ENCODE measurements at places on chromosomes 5 and 9.

DNA sequence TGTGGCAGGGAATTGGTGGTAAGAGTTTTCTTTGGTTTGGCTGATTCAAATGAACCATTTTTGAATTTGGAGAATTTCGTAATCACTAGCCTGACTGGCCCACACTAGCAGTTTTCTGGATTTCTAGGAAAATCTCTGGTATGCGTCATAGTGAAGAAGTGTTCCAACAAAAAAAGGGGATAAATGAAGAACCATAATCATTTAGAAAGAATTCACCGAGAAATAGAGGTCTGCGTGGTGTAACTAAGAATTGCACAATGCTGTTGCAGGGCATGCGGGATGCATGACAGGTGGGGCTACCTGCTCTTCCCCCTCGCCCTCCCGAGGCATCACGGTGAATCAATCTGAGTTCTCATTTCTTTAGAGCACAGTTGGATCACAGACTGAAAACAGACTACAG is 232.3 kb upstream of the PAPPA start:
- DNase-seq: no peak

DNA sequence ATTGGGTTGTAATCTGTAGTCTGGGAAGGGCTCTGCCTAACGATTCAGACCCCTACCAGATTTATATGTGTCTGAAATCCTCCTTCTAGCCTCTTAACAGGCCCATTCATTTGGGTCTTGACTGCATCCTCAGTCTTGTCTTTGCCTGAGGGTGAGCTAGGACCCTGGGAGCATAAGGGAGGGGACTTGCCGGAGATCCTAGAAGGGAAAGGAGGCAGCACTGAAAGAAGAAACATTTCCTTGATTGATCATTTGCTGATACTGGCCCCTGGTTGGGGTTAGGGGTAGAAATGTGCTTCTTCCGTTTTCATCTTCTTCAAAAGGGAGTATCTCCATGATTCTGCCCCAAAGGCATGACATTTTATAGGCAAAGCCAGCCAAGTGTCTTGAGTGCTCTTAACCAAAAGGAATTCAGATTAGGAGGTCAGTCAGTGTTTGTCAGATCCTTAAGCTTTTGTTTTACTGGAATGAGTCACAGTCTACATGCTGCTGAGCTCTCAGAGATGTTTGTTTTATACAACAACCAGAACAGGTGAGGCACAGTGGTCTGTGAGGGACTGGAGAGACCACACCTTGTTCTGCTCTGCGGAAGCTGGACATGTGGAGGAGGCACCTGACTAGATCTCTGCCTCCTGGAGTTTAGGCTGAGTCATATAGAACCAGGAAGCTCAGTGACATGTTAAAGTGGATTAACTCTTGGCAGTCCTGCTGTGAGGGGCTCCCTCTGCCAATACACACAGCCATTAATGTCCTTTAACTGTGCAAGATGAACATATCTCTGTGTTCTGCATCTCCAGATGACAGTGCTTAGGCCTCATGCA is 37.7 kb downstream of the PCDHAC2 start:
- no peak for DNase-seq

- DNase-seq: no peak
Measured at GRCh38 chr5:177511181-177511580, 1.6 kb upstream of the DOK3 start.

- no peak for DNase-seq
Measured at GRCh38 chr9:36913393-36914211, 120.5 kb downstream of the PAX5 start.

GRCh38 chr9:115596021-115596745 is 478.2 kb upstream of the TNC start:
- no peak for DNase-seq

GRCh38 chr9:128042043-128042442 is 25.1 kb downstream of the NAIF1 start:
- DNase-seq: no peak

- DNase-seq: peak; percentile 42
Measured at GRCh38 chr9:20620650-20621470, 1.4 kb downstream of the MLLT3 start.

GRCh38 chr5:10328323-10328722 is 20.6 kb upstream of the CMBL start:
- no peak for DNase-seq

DNA sequence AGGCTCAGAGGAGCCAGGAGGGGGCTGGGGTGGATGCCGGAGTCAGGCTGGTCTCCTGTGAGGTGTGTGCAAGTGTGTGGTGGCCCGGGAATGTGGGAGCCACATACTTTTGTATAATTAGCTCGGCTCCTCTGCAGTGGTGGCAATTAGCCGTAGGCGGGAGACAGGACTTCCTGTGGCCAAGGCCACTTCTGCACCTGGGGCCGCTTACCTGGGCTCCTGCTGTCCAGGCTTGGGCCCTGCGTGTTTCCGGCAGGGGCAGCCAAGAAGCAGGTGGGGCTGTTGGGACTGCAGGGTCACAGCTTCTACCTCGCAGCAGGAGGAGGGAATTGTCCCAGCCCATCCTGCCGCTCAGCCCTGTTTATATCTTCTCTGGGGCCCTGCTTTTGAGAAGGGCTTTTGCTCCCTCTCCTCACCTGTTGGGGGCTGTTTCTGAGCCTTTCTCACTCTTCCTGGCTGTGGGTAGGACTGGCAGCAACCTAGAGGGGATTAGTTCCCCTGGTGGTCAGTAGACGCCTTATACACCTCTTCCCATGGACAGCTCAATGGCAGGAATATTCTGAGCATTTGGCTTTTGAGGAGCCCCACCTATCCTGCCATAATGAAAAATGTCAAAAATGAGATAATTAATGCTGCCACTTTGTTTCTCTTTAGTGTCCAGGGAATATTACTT is 145.4 kb upstream of the PITX1 start:
- DNase-seq: no peak

DNA sequence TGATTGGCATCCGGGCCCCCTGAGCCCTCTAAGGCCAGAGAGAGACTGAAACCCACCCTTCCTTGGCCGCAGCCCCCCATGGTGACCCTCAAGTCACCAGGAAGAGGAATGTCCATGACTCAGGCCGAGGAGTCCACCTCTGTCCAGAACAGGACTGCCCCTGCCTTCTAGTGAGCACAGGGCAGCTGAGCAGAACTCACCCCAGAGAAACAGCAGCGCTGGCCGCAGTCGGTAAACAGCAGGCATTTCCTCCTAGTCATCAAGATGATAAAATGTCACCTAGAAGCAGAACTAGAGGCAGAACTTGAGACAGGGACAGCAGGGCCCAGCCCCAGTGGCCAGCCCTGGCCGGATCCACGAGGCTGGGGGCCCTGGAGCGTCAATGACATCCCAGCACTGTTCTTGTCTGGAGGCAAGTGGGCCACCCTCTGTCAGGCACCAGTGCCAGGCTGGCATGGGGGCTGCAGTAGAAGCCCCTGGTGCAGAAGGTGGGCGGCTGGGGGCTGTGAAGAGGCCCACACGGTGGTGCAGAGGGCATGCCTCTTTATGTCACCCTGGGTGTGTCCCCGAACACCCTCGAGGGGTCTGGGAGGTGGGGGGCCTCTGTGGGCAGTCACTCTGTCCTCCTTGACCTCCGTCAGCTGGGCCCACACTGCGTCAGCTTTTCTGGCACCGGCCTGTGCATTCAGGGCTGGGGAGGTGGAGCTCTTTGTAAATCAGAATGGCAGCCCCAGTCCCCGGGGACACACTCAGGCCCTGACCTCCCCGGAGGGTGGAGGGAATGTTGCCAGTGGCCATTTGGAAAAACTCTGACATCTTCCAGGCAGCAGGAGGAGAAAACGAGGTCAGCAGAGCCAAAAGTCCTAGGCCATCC is 83.0 kb downstream of the NTNG2 start:
- no peak for DNase-seq

DNA sequence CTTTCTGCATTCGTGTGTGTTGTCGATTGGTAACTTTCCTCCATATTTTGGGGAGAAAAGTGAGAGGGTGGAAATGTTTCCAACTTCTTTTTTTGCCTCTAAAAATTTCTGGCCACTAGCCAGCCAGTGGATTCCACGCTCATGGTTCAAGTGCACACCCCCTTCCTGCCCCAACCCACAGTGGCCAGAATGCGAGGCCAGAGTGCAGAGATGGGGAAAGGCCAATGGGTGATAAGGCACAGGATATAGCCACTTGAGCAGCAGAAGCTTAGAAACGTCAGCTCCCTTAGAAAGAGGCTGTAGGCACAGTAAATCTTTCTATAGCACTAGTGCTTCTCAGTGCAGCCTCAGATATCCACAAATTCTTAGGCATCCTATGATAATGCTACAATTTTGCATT is 75.8 kb upstream of the ADRB2 start:
- no peak for DNase-seq

GRCh38 chr9:14690948-14691730 is 2.1 kb downstream of the ZDHHC21 start:
- DNase-seq: no peak

- no peak for DNase-seq
Measured at GRCh38 chr9:68574150-68574549, 33.5 kb upstream of the TMEM252 start.

- DNase-seq: no peak
Measured at GRCh38 chr5:84494453-84494852, 109.8 kb upstream of the EDIL3 start.

DNA sequence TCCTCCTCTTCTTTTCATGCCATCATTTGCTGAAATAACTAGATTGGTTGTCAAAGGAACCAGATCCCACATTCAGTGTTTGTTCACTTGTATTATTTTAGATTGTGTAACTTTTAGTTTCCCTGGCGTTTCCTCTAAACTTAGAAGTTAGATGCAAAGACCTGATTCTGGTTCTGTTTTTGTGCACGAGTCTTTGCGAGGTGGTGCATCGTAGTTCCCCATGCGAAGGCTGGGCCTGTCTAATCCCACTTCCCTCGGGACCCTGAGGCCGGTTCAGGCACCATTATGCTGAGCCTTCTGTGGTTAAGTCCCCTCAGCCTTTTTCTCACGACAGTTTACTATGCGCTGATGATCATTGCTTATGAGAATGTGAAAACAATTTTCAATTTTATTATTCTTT is 219.1 kb upstream of the OTULINL start:
- DNase-seq: no peak

DNA sequence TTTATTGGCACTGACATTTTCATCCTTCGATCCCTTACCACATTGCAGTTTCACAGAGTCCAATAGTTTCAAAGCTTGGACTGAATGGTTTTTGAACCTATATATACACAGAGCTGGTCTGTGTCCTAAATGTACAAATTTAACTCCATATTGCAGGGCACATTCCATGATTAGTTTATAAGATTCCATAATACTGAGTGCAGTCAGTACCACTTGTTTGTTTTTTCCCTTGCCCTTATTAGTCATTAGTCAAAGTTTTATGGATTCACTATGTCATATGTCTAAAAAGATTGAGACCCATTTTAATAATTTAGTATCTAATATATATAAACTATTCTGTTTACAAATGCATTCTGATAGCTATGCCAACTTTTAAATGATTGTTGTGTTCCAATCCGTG is 654.8 kb upstream of the MEF2C start:
- no peak for DNase-seq

DNA sequence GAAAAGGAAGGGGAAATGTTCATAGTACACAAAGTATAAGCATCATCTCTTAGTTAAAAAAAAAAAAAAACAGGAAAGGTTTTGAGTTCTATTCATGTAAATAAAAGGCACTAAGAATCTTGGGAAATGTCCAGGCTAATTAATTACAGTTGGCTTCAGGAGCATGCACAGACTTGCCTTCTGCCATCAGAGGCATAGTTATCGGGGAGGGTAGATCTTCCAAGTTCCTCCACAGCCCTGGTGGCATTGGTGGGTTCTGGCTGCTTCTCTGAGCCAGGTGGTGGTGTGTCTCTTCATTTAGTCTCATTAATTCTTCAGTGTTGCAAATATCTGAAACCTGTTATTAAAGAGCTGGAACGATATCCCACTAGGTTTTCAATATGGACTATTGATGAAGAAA is 85.2 kb downstream of the TMEM252 start:
- DNase-seq: no peak

GRCh38 chr9:135522137-135522877 is 1.1 kb downstream of the LCN1 start:
- no peak for DNase-seq

DNA sequence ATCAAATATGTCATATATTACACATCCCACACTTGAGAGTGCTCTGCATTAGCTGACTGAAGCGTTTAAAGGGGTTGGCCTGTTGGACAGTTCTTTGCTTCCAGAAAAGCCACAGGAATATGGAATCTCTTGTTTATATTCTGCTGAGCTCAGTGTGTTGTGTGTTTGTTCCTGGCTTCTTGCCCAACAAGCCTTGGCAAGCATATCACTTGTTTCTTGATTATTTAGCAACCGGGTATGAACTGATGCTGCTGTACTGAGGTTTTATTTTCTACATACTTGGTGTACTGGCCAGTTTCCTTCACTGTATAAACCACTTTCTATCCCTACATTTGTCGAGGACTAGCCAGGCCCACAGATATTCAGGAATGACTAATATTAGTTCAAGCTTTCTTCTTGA is 378.9 kb downstream of the KCTD16 start:
- DNase-seq: no peak

GRCh38 chr5:160023007-160023907 is 14.3 kb downstream of the TTC1 start:
- DNase-seq: no peak

GRCh38 chr5:35908228-35908627 is 30.2 kb downstream of the CAPSL start:
- no peak for DNase-seq

DNA sequence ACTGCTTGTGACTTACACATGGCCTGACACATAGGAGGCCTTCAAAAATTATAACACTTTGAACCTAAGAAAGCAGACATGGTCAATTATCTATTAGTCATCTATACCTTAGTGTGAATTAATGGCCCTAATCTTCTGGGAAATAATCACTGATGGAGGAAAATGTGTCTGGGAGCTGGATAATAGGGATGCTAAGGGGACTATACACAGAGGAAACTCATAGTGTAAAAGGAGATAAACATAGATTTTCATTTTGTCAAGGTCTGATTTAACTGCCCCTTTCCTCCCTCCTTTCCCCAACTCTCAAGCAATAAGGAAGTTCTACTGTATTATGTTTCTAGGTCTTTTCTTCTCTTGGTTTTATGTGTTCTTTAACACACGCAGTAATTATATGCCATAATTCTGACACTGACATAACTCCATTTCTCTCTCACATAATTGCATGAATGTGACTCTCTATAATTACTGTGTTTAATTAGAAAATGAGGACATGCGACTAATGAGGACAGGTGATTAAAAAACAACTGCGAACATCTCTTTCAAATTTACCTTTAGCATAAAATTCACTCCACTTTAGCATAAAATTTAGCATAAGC is 18.7 kb upstream of the PRELID2 start:
- no peak for DNase-seq

DNA sequence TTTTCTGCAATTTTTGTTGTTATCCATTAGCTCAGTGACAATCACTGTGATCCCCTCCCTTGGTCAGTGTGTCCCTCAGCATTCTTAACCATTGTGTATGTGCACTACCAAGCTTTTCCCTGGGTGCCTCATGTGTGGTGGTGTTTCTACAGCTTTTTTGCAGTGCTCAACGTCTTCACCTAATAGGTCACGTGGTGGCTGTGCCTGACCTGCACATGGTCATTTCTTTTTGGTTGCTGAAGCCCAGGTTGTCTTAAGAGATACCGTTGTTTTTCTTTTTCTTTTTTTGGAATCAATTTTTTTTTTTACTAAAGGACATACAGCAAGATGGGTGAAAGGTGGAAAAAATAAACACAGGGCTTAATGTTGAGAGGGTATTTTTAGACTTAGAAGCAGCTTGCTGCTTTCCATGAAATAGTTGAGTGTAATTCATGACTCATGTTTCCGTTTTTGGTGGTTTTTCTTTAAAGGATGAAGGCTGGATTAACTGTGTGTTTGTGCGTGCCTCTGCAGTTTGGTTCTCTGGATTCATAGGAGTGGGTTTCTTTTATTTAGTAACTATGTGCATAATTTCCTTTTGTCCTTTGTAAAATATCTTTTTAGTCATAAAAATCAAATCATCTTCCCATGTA is 22.2 kb downstream of the SH3GL2 start:
- DNase-seq: no peak
